ENCODE measurements at places on chromosomes 2 and 18.

GRCh38 chr18:24659827-24660720 is 199.6 kb downstream of the HRH4 start:
- DNase-seq: no peak

DNA sequence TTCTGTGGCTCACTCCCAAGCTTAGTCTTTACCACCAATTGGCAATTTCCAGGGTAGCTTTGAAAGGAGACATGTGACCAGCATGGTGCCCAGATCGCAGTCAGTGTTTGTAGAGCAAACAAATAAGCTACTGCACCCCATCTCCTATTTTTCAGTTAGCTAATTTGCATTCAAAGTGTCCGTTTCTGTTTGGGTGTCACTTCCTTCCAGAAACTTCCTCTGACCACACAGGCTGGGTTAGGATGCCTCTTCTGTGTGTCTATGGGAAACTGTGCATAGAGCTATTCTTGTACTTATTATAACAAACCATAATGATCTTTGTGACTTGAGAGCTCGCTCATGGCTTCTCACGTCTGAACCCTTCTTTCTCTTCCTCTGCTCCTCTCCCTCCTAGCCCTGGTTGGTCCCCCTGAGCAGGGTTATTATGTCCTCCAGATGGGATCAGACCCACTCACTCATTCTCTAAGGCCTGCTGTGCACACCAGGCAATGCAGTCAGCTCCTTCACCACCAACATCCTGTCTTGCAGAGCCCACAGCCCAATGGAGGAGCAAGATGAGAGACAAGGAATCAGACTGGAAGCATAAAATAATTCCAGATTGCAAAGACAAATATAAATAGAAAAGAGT is 101.2 kb upstream of the ALK start:
- DNase-seq: no peak

DNA sequence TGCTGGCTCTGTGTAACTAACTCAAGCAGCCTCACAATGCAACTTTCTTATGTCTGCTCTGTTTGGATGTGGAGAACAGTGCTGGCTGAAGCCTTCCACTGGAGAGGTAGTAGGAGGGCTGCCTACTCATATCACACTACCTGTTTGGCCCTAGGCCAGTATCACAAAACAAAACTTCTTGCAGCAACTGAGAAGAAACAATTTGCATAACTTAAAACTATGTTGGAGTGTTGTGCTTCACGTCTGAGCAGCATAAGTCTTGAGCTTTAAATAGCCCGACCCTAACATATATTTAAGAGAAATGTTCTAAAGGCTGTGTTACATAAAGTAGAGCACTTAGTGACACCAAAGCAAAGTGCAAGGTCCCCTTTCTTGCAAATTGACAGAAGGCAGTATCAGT is 204.9 kb upstream of the ACVR2A start:
- DNase-seq: no peak

- DNase-seq: no peak
Measured at GRCh38 chr18:35494251-35495220, 3.2 kb downstream of the INO80C start.

GRCh38 chr2:173231465-173231864 is 123.2 kb upstream of the CDCA7 start:
- no peak for DNase-seq

All from ACHN (cell line).